ENCODE measurements at places on chromosomes 12 and 14. TPM values are rescaled to one million over a fixed set of nuclear protein-coding genes. Genes with fewer than 3 reads are reported as not detected.

Gene JDP2
- total RNA-seq, result 47.2 TPM

Gene NPFF
- 1.7 TPM for total RNA-seq

Gene SLC15A4
- 42.6 TPM for total RNA-seq

Gene RHEBL1
- total RNA-seq, result 0.78 TPM

Gene NOVA1
- 6.1 TPM for total RNA-seq

Gene DBX2
- total RNA-seq, result not detected

Gene MFAP5
- total RNA-seq, result 1.2 TPM

Gene BTBD6
- 63.5 TPM for total RNA-seq

Gene MMP14
- 445 TPM for total RNA-seq

Gene TEAD4
- total RNA-seq, result 16.2 TPM

Gene P2RX2
- not detected for total RNA-seq

Gene ABCD2
- total RNA-seq, result 0.40 TPM

Gene KLRG1
- 1.4 TPM for total RNA-seq

Gene ANKRD33
- total RNA-seq, result 0.13 TPM

Gene GZMH
- not detected for total RNA-seq

Gene SOAT2
- not detected for total RNA-seq

Gene KRT6B
- not detected for total RNA-seq

Gene RASAL1
- not detected for total RNA-seq

Gene ACRBP
- 0.13 TPM for total RNA-seq

Gene CLEC4E
- total RNA-seq, result not detected

Gene SMIM41
- 50.8 TPM for total RNA-seq

Gene SBNO1
- total RNA-seq, result 19.0 TPM

Gene KIAA0586
- 21.2 TPM for total RNA-seq

Gene TAS2R7
- total RNA-seq, result not detected

Gene MGAT4C
- under 0.01 TPM for total RNA-seq

Gene USP44
- total RNA-seq, result 1.8 TPM

Gene C12orf60
- 2.1 TPM for total RNA-seq

Gene WNT5B
- total RNA-seq, result 8.6 TPM

Gene DRAM1
- 12.8 TPM for total RNA-seq

Gene RNU6-7
- total RNA-seq, result not detected

Gene SOCS4
- total RNA-seq, result 11.1 TPM

Gene AICDA
- not detected for total RNA-seq

Gene LTBP2
- total RNA-seq, result 110 TPM

Gene ACSM4
- not detected for total RNA-seq

All from epithelial cell of alveolus of lung (primary cell).